HCT116 (cell line): ENCODE measurements at places on chromosomes 5 and 9. TPM values are rescaled to one million over a fixed set of nuclear protein-coding genes. Genes with fewer than 3 reads are reported as not detected.

- DNase-seq: no peak
Measured at GRCh38 chr5:126514131-126514557, 80.9 kb downstream of the ALDH7A1 start.

- DNase-seq: no peak
Measured at GRCh38 chr5:129345213-129345924, 114.7 kb upstream of the ADAMTS19 start.

DNA sequence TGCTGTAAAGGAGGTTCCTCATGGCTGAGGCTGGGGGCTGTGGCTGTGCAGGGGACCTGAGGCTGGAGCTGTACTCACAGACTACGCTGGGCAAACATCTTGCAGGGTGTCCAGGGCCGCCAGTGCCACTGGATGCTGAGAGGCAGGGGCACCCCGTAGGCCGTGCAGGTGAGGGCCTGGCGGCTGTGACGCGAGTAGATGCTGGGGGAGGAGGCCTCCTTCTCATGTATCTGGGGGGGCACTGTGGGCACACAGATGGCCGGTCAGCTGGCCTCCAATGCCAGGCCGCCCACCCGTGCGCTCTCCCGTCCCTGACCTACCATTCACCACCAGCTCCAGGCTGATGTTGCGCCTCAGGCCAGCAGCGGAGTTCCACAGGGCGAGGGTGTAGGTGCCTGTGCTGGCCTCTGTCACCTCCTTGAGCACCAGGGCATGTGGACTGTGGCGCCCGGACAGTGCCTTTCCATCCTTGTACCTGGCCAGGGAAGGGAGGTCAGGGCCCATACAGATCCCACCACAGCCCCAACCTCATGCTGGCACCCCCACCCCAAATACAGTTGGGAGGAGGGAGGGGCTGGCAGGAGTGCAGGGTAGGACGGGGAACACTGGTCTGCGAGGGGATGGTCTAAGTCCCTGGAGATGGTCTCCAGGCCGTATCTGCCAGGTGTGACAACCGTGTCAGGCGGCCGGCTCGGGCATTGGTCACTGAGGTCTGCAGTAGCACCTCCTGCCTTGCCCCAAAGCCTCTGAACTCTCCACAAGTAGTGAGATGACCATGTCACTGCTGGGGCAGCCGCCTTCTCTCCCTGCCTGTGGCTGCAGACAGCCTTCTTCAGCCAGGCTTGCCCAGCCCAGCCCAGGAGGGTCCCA lies 23.4 kb downstream of the FLT4 start:
- DNase-seq: no peak

GRCh38 chr9:13898957-13899356 lies 415.0 kb downstream of the NFIB start:
- no peak for DNase-seq

DNA sequence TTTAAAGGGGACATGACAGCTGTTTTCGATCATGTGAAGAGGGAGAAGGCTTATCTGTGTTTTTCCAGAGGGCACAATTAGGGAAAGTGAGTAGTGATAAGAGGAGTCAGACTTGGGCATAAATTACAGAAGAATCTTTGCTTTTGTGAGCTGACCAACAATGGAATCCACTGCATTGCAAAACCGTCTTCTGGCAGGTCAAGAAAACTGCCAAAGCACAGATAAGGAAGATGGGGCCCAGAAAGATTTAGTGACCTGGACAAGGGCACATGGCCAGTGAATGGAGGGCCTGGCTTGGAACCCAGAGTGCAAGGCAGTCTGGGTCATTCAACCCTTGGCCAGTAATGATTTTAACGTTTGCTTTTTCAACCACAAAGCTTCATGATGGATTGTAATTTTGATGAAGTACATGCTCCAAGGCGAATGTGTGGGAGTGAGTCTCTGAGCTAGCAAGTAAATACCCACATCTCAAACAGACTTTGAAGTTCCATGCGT lies 153.2 kb upstream of the MAST4 start:
- no peak for DNase-seq

- DNase-seq: no peak
Measured at GRCh38 chr5:139847790-139848507, 52.3 kb downstream of the PSD2 start.

DNA sequence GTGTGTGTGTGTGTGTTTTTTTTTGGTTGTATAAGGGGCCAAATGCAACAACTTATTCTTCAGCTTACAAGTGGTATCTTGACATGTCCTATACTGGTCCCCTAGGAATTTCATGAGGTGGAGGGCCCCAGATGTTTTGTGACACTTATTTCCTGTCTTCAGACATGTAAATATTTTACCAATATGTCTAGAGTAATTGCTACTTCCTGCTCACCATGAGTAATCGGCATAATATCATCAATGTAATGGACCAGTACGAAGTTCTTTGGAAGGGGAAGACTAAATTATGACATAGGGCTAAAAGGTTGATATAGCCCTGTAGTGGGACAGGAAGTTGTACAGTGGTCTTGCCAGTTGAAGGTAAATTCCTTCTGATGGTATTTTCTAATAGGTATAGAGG lies 3.7 kb upstream of the OTULIN start:
- DNase-seq: no peak

DNA sequence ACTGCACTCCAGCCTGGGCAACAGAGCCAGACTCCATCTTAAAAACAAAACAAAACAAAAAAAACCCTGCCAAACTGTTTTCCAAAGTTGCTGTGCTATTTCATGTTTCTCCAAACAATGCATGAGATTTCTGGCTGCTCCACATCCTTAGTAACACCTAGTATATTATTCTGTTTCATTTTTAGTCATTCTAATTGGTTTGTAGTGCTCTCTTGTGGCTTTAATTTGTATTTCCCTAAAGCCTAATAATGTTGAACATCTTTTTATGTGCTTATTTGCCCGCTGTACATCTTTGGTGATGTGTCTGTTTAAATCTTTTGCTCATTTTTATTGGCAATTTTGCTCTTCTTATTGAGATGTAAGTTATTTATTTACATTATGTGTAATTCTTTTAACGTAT lies 18.4 kb upstream of the TTC1 start:
- DNase-seq: no peak

The SLC6A3 gene
- total RNA-seq: not detected

The ANKRD34B gene
- not detected for total RNA-seq

The LRRC70 gene
- 0.37 TPM for total RNA-seq
